Central memory CD8-positive, alpha-beta T cell (primary cell): ENCODE measurements at places on chromosomes 12 and 14.

DNA sequence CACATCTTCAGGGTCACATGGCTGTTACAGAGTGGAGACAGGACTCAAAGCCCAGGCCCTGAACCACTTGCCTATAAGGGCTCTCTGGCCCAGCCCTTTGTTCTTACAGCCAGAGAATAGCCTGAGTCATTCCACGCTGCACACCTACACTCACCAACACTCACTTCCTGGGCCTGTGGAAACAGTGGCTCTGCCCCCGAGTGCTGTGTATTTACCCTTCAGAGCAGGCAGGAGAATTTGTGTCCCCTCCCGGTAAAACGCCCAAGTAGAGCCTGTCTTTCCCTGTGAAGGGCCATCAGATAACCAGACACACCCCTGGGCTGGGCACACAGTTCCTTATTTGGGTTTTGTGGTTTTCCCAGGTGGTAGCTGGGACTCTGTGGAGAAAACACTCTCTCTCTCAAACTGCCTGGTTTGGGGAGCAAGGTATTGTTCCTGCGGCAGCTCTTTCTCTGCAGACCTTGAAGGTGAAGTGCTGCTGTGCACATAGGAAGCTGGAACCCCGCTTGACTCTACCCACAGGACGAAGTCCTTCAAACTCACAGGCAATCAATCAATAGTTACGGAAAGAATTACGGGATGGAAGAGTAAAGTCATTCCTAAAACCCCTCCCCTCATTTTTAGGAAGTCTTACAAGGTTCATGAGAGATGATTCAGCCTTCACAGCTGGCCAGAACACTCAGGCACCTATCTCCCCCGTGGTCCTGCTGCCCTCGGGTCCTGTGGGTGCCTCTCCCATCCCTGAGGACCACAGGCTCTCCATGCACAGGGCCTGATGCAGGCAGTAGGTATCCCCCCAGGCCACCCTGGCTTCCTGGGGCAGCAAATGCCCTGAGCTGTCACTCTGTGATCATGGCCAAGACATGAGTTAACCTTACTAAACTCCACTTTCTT, 20.3 kb downstream of the FIGNL2 start:
- no peak for DNase-seq

GRCh38 chr12:111260732-111261131, 108.2 kb downstream of the PHETA1 start:
- DNase-seq: no peak

DNA sequence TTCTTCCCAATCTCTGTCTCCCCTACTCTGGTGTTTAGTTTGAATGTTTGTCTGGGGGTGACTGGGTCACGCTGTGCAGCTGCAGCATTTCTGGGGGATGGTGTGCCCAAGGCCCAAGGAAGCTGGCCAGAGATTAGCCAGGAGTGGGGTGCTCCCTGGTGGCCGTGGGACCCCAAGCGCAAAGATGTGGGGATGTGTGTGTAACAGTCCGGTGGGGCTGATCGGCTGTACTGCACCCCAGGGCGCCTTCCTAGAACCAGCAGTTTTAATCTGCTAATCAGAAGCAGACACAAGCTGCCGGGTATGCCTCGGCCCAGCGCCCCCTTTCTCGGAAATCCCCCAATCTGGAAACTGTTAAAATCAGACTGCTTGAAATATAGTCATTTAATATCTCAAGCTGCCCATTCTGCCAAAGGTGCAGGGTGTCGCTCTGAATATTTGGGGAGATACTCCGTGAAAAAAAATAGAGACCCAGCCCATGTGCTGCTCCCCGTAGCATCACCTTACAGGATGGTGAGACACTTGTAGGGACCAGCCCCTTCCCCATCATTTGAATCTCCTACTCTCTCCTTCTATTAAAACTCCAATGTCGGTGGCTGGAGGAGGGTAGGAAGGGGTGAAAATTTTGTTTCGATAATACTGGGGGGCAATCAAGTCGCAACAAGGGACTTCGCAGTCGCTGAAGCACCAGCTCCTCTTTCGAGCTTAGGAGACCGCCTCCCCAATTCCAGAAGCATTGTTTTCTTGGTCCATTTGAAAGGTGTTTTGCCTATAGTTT, 4.3 kb downstream of the HOXC9 start:
- no peak for DNase-seq

GRCh38 chr12:30696486-30696885, 817 bp upstream of the IPO8 start:
- DNase-seq: no peak

DNA sequence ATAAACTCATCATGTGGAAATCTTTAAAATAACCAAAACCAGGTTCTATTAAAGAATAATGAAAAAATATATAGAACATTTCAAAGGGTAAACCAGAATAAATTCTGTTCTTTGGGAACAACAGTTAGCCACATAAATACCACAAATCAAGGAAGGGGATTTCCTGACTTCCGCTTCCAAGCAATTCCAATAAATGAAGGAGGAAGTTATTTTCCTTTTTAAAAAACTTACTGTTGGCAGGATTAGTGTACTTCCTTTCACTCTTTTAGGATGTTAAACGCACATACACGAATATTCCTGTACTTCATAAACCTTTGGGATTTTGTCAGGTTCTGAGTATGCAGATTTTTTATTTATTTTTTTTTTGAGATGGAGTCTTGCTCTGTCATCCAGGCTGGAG, 13.7 kb upstream of the LIMA1 start:
- no peak for DNase-seq

DNA sequence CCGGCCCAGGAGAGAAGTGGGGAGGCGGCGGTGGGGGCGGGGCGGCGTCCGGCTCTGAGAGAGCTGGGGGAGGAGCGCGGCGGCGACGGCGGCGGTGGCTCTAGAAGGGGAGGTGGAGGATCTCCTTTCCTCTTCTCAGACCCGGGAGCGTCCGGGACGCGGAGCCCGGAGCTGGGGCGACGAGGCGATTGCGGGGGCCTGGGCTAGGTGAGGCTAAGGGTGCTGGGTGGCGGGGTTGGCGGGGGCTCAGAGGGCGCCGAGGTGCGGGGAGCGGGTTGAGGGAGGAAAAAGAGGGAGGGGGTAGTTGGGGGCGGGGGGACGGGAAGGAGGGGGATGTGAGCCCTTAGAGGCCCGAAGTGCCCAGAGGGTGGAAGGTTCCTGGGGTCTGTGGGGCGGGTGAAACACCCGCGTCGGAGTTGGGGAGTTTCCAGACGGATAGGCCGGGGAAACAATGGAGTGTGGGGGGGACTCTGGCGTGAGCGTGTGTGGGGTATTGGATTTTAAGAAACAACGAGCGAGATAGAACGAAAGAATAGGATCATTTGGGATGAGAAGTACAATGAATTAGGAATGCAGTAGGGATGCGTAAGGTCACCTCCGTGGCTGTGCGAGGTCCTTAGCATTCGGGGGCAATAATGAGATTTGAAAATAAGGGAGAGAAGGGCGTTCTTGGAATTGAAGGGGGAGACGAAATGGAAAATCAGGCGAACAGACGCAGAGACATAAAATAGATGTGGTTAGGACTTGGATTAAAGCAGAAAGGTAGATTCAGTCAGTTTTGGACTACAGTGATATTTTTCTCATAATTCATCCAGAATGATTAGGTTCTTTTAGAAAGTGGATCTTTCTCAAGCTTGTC, at the start of gene SPATS2:
Gene SPATS2, plus strand, starts transcription at position 82 of the 859 bp plus-strand sequence. CDS start 93,551 bp downstream, outside the sequence.
- no peak for DNase-seq

GRCh38 chr14:72215080-72215479, 282.9 kb downstream of the RGS6 start:
- no peak for DNase-seq

GRCh38 chr12:2261708-2262107, 208.9 kb downstream of the CACNA1C start:
- no peak for DNase-seq

GRCh38 chr14:55092341-55092740, 36.7 kb upstream of the LGALS3 start:
- DNase-seq: no peak

- no peak for DNase-seq
Measured at GRCh38 chr12:124010687-124011086, 37.7 kb downstream of the ZNF664 start.

GRCh38 chr12:110906083-110906482, 14.3 kb downstream of the MYL2 start:
- no peak for DNase-seq

GRCh38 chr12:121196902-121197301, 13.0 kb upstream of the P2RX4 start:
- DNase-seq: no peak

GRCh38 chr12:46490635-46491034, 118.1 kb upstream of the SLC38A2 start:
- DNase-seq: no peak

DNA sequence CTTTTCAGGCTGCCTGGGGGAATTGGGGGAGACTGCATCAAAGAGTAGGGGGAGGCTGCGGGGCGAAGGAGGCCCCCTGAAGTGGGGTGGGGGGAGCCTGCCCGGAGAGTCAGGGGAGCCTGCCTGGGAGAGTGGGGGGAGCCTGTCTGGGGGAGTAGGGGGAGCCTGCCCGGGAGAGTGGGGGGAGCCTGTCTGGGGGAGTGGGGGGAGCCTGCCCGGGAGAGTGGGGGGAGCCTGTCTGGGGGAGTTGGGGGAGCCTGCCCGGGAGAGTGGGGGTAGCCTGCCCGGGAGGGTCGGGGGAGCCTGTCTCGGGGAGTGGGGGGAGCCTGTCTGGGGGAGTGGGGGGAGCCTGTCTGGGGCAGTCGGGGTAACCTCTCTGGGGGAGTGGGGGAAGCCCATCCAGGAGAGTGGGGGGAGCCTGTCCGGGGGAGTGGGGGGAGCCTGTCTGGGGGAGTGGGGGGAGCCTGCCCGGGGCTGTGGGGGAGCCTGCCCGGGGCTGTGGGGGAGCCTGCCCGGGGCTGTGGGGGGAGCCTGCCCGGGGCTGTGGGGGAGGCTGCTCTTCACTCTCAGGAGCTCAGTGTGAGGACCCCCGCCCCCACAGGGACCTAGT, 6.5 kb upstream of the DEGS2 start:
- DNase-seq: no peak

DNA sequence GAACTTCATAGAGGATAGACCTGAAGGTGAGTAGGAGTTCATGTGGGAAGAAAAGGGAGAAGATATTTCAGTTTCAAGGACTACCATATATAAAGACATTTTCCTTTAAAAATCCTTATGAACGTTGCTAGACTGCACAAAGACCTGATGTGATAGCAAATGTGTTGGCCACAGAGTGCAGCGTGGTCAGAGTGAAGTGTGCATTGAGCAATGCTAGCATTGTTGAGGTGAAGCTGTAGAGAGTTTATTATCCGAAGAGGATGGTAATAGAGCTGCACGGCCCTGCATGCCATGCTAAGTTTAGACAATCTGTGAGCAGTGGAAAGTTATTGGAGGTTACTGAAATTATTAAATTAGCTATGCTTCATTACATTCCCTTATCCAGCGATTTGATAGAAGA, 413.0 kb downstream of the CCDC91 start:
- DNase-seq: no peak

DNA sequence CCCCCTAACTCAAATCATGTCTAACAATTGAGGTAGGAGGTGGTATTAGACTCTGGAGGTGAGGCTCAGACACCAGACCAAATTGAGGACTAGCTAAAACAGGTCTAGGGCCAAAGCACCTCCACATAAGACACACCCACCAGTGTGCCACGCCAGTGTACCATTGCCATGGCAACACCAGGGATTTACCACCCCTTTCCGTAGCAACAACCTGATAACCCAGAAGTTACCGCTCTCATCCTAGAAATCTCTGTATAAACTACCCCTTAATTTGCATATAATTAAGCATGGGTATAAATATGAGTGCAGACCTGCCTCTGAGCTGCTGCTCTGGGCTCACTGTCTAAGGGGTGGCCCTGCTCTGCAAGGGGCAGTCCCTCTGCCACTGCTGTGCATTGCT, 57.4 kb upstream of the PPP2R5C start:
- no peak for DNase-seq

- DNase-seq: no peak
Measured at GRCh38 chr12:82210882-82211281, 147.3 kb downstream of the CCDC59 start.

- no peak for DNase-seq
Measured at GRCh38 chr14:68328509-68328908, 464.4 kb downstream of the ZFP36L1 start.
